ENCODE measurements at places on chromosomes 2 and 18. TPM values are rescaled to one million over a fixed set of nuclear protein-coding genes. Genes with fewer than 3 reads are reported as not detected.

CIDEA gene
- total RNA-seq: 0.58 TPM

KIAA1328 gene
- total RNA-seq: 9.8 TPM

HOXD13 gene
- total RNA-seq: 1.1 TPM

GNLY gene
- 6.5 TPM for total RNA-seq

RGPD4 gene
- 0.10 TPM for total RNA-seq

FAM237A gene
- not detected for total RNA-seq

Measured in mucosa of descending colon (tissue), 3 donors.